IPS-NIHi11 (cell line): ENCODE measurements at places on chromosomes 6 and 20.

DNA sequence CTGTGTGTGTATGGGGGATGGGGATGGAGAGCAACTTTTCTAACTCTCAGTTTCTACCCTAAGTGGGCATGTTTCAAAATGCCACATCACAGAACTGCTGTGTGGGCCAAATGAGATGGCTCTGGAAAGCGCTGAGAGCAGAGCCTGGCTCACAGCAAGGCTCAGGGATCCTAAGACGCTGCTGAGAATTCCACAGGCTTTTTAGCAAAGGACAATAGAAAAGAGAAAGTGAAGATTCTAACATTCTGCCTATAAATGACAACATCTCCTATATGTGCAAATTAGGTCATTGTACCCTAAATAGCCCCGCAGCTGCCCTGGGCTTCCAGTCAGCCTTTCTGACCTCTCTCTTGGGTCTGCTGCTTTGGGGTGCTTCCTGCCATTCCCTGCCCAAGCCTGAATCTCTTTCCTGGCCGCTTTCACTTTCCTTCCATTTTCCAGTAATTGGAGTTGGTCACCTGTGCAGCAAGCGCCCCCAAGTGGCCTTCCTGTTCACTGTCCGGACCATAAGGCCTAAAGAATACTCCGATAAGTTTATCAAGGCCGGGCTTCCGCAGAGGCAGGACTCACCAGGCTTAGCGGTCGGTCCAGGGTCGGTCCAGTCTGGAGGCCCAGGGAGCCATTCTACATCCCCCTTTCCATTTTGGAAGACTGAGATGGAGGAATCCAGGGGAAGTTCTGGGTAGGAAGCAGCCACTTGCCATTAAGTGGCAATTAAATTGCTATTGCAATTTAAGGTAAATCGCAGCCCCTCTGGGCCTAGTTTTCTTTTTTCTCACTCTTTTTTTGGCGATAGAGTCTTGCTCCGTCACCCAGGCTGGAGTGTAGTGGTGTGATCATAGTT lies 6.7 kb upstream of the DDR1 start:
- DNase-seq: peak; percentile 73

DNA sequence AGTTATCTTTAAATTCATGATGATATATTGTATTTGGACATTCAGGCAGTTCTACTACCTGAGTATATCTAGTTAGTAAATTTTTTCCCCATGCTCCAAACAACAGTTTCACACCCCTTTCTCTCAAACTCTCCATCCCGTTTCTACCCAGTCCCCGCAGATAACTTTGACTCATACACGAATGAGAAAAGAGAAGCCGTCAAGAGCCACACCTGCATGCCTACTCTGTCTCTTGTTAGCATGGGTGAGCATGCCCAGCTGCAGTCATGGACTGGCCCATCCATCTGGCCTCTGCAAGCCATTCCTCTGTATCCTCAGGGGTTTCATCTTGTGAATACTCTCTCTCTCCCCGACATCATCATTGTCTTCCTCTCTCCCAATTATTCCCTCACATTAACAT lies 41.5 kb downstream of the MYB start:
- no peak for DNase-seq

- DNase-seq: no peak
Measured at GRCh38 chr6:139744891-139745290, 370.4 kb upstream of the CITED2 start.

DNA sequence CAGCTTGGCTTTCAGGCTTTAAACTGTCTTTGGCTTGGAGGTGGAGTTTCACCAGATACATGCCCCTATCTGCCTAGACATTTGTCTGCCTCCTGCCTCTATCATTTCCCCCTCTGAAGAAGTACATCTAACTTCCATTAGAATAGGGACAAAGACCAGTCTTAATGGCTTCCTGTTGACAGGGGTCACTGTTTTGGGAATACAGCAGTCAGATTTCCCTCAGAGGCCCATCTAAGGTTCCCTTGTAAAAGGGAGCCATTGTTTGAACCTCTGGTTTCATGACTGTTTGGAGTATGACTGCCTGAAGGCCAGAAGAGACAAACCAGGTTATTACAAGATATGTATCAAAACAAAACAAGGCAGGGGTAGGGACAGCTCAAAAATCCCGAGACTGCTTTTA lies 665.7 kb upstream of the GJE1 start:
- no peak for DNase-seq

- no peak for DNase-seq
Measured at GRCh38 chr6:109770779-109771178, 79.7 kb downstream of the FIG4 start.

DNA sequence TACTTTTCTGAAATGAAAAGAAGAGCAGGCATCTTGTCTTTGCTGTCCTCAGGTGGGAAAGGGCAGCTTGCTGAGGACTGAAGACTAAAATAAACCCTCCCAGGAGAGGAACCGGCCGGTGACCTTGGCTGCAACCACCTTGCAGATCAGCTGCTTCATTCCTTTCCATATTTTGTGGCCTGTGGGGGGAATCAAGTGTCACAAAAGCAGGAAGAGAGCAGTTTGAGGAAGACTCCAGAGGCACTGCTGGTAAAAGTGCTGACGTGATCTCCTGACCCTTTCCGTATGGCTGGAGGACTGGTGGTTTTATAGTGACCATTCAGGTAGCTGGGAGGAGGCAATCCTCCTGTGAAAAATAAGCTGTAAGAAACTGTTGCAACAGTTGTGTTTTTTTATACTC lies 157.0 kb downstream of the PLCB4 start:
- no peak for DNase-seq

GRCh38 chr6:45486736-45487135 lies 109.0 kb upstream of the SUPT3H start:
- DNase-seq: no peak

- no peak for DNase-seq
Measured at GRCh38 chr6:85675030-85675819, 32.5 kb upstream of the SYNCRIP start.

- no peak for DNase-seq
Measured at GRCh38 chr20:59786801-59787537, 146.5 kb downstream of the SYCP2 start.

GRCh38 chr6:34866509-34866908 lies 21.3 kb downstream of the TAF11 start:
- no peak for DNase-seq

- no peak for DNase-seq
Measured at GRCh38 chr6:157568702-157569101, 187.7 kb downstream of the ZDHHC14 start.

DNA sequence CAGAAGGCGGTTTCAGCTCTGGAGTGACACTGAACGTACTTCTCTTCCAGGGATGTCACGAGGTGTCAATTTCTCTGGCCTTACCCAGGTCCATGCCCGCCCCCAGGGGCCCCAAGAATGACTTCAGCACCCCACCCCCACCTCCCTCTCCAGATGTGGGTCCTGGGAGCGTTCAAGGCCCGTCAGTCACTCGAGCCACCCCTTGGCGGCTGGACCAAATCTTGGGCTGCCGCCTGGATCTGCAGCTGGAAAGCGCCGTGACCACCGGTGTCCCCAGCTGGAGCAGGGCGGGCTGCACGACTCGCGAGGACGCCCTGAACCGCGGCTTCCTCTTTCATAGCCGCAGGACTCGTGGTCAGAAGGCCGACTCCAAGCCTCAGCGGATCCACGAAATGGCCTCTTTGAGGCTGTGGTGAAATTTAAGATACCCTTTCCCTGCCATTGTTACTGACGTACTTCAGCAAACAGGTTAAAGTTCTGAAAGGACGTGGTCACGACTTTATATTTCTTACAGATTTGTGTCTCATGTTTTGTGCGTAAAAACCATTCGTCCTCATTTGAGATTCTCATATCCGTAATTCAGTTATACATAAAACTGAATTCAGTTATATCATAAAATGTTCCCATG lies 29.3 kb downstream of the TRIM38 start:
- DNase-seq: peak; percentile 54

DNA sequence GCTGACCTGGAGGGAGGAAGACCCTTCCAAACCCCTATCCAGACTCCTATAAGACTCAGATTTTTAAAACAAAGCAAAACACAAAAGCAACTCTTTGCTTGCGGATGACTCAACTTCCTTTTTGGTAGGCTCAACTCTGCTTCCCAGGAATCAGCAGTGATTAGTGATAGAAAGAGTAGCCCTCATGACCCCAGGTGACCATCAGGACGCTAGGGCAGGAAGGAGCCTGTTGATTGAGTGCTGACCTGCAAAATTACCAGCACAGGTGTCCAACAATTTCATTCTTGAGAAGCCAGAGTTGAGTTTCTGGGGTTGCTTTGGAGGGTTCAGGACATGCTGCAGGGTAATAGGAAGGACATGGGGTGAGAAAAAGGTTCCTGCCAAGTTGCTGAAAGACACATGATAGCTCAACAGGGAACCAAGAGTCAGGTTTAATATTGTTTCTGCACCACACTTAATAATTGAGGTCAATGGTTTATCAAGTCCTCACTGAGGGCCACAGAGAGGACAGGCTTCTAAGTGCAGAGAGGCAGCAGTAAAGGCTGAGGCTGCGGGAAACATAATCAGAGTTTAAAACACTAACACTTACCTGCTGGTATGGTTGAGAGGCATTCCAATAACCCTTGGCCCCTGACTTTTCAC lies 67.4 kb upstream of the BMP2 start:
- no peak for DNase-seq

DNA sequence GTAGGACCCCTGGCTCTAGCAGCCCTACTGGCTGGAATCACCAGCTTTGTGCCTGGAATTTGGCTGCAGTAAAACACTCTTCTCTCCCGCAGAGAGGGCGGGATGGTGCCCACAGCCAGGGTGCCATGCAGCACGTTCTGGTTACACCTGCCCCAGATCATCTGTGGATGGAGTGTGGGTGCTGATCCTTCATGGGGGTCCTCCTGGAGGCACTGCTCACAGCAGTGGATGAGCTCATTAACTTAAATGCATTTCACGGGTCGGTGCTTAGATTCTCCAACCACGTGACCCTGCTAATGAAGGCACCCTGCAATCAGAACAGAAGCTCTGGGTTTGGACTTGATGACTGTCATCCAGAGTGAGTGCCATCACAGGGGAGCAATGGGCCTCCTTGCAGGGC lies 138.6 kb upstream of the AFDN start:
- DNase-seq: no peak

GRCh38 chr6:111258010-111258409 lies 170.7 kb downstream of the SLC16A10 start:
- no peak for DNase-seq

DNA sequence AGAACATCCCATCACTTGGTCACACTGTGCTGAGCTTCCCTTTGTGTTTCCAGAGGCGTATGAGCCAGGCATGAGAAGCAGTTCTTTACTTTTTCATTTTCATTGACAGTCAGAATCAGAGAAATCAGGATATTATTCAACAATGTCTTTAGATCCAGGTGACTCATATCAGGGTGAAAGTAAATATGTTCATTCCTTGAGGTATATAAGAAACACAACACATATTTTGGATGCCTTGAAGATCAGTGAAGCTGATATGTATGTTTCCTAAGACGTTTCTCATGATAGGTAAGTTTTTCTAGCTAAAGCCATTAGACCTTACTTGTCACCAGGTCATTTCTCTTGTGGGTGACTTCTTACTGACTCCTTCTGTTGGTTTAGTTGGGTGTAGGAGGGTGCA lies 505.6 kb downstream of the CDH26 start:
- no peak for DNase-seq

- no peak for DNase-seq
Measured at GRCh38 chr6:21402368-21402767, 191.2 kb upstream of the SOX4 start.

DNA sequence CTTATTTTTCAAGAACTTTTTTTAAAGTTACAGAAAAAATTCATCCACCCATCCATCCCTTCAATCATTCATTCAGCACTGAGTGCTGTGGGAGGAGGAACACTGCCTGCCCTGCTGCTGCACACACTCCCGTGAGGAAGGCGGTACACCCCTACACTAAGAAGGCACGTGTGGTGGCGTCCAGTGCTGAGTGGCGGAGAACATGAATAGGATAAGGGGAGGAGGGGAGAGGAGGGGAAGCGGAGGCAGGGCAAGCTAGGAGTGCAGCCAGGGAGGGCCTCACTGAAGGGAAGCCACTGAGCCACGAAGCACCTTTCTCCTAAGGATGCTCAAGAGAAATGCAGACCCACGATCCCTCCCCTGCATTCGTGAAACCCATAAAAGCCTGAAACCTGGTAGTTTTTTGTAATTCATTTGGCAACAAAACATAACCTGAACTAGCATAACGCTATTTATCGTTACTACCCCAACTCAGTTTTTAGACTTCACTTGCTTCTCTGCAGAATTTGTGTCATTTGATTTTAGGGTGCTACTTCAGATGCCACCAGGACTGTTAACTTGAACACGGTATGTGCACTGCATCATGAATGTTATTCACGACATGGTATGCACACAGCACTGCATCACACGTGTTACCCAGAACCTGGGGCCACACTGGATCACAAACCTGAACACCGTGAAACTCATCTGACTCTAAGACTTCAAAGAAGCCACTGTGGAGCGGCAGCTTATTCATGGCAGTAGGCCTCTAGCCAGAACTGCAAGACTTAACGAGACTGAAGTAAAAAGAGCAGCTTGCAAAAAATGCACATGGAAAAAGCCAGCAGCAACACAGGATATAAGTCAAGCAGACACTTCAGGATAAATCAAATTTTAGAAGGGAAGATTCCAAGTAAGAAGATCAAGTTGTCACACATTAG lies 3.5 kb downstream of the RNASET2 start:
- DNase-seq: no peak

GRCh38 chr6:72946774-72947173 lies 278.5 kb downstream of the KHDC1L start:
- DNase-seq: no peak

- no peak for DNase-seq
Measured at GRCh38 chr20:11642866-11643265, 274.8 kb upstream of the BTBD3 start.

- DNase-seq: no peak
Measured at GRCh38 chr6:132498638-132499037, 14.3 kb downstream of the STX7 start.

GRCh38 chr6:27753668-27754407 lies 158.4 kb downstream of the OR2B2 start:
- DNase-seq: peak; percentile 70

- no peak for DNase-seq
Measured at GRCh38 chr6:38603496-38603895, 36.2 kb downstream of the BTBD9 start.

DNA sequence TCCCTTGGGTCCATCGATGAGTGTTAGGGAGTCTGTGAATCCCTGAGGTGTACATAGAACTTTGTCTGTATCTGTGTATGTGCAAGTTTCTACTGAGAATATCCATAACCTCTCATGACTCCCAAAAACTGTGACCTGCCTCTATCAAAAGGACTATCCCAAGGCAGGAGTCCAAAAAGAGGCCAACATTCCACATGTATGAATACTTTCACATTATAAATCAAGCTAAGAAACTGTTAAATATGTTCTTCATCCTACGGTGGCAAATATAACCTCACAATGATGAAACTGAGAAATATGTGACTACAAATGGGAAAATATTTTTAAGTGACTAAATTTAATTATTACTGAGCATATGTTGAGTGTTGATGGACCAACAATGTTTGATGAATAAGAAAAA lies 16.1 kb upstream of the STX11 start:
- no peak for DNase-seq
